ENCODE measurements at places on chromosomes 7 and 10.

DNA sequence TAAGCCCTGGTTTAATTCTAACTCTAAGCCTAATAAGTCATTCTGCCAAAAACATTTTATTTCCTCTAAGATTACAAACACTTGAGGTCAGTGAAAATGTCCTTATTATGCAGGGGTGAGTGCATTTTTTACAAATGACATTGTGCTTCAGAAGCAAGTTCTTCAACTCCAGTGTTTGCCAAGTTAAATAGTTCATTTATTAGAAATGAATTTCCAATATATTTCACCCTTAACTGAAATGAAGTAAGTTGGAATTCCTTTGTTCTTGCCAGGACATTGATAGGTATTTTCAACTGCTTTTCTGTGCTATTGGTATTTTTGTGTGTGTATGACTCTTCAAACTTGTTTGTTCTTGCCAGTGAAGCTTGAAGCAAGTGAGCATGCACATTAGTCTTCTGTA lies 89.5 kb upstream of the CCDC6 start:
- no peak for DNase-seq

DNA sequence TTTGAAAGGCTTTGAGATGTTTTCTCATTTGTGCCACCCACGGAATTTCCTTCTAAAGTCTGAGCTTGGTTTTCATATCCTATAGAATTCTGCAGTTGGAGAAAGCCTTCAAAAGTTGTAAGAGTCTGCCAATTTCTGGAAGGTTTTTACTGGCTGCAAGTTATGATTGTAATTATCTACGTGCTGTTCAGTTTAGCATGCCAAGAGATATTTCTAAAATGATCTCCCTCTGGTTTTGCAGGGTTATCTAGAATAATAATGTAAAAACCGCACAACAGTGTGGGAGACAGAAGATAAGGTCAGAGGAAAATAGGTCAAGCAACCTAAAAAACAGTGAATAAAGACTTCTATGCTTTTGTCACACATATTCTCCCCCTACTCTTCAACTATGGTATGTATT lies 69.3 kb downstream of the MTERF1 start:
- DNase-seq: no peak

- DNase-seq: no peak
These were observed 4.0 kb downstream of the HECW1 start for GRCh38 chr7:43116451-43116850.

- no peak for DNase-seq
These were observed 14.1 kb downstream of the CUL1 start for GRCh38 chr7:148712678-148713329.

- DNase-seq: no peak
These were observed 59.5 kb downstream of the TMEM130 start for GRCh38 chr7:98810153-98810802.

- DNase-seq: no peak
These were observed 147.5 kb upstream of the RSU1 start for GRCh38 chr10:16964576-16965343.

GRCh38 chr10:51875610-51876009 lies 176.2 kb upstream of the CSTF2T start:
- DNase-seq: no peak

- DNase-seq: no peak
These were observed 86.7 kb downstream of the EPDR1 start for GRCh38 chr7:38007096-38007495.

DNA sequence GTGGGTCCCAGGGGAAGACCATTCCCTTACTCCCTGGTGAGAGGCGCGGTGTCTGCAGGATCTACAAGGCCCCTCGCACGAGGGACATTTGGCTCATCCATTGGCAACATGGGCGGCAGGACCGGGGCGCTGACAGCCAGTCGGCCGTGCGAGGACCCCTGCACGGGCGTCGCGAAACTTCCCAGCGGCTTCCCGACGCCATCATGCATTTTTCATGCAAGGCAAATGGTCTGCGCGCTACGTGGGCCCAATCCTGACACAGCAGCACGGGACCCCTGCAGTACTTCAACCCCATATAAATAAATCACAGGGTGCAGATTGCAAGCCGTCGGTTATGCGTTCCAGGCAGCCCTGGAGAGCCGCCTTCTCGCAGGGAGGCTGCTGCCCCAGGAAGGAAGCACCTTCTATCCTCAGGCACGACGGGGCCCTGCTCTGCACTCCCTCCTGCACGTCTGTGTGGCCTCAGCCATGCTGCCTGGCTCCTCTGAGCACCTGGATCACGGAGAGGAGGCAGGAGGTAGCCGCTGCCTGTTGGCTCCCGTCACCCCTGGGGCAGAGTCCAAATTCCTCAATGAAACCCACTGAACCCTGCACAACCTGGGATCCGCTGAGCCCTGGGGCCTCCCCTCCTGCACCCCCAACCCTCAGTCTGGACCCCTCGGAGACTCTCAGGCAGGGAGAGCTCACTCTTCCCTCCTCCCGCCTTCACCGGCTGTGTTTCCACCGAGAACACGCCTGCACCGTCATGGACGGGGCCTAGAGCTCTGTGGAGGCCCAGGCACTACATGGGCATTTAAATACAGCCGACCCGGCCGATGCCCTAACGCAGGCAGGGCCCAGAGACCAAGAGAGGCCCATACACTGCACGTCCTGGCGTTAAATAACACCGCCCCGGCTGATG lies 90.5 kb downstream of the PDGFA start:
- DNase-seq: no peak

- no peak for DNase-seq
These were observed 157.9 kb downstream of the PLXDC2 start for GRCh38 chr10:19974138-19974537.

DNA sequence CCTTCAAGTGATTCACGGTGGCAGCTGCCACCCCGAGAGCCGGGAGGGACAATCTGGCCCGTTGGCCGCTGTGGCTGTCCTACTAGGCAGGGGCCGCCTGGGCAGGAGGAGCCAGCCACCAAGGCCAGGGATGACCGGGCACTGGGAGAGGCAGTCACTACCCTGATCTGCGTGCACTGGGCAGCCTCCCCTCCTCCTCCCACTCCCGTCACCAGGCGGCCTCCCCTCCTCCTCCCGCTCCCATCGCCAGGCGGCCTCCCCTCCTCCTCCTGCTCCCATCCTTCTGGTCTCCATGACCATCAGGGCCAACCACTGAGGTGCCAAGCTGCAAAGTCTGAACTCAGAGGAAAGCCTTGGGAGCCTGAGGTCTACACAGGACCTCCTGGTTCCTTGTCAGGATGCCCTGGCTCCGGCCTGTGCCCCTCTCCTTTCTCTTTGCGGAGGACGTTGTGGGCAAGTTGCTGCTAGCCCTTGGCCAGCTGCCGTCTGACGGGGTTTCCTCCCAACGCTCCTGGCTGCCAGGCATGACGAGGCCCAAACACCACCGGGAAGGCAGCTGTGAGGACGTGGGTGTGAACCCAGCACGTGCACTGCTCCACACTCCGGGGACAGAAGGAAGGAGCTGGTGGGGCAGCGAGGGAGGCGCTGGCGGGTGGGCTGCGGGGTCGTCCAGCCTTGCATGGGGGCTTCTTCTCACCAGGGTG lies 131.1 kb downstream of the WDR37 start:
- no peak for DNase-seq
